ENCODE measurements at places on chromosomes 16 and 17. TPM values are rescaled to one million over a fixed set of nuclear protein-coding genes. Genes with fewer than 3 reads are reported as not detected.

The FBXO47 gene
- total RNA-seq, result not detected

The TIMP2 gene
- total RNA-seq, result 57.9 TPM

The C16orf92 gene
- total RNA-seq, result not detected

The KRTAP4-9 gene
- total RNA-seq, result not detected

The PARD6A gene
- total RNA-seq, result 6.3 TPM

The HS3ST3B1 gene
- total RNA-seq, result 1.4 TPM

DNA sequence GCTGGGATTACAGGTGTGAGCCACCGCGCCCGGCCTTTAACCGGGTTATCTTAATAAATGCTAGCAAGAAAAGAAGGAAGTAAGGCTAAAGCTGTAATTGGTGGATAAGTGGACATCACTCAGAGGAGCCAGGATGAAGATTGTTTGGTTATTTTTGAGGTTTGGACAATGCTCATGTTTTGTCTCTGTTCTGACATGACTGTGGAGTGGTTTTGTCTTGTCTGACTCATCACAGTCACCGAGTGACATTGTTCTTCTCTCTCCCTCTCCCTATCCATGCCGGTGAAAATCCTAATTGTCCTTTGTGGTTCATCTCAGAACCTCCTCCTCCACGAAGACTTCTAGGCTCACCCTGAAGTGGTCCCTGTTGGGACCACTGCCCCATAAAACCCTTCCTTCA, 23.5 kb upstream of the GRIN2A start:
- DNase-seq, result no peak

DNA sequence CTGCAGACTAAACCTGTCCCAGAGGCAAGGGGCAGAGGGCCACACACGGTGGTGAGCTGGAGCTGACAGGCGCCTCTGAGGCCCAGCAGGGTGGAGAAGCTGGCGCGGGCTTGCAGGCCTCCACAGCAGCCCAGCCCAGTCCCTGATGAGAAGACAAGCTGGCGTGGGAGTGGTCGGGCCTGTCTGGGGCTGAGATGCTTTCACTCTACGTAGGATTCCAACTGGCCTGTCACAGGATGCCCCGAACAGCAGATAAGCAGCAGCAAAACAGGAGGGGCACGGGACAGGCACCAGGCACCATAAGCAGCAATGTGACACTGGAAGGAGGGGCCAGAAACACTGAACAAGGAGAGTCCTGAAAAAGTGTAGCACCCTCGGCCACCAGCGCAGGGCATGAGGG, 40.1 kb downstream of the PEMT start:
- DNase-seq, result no peak

DNA sequence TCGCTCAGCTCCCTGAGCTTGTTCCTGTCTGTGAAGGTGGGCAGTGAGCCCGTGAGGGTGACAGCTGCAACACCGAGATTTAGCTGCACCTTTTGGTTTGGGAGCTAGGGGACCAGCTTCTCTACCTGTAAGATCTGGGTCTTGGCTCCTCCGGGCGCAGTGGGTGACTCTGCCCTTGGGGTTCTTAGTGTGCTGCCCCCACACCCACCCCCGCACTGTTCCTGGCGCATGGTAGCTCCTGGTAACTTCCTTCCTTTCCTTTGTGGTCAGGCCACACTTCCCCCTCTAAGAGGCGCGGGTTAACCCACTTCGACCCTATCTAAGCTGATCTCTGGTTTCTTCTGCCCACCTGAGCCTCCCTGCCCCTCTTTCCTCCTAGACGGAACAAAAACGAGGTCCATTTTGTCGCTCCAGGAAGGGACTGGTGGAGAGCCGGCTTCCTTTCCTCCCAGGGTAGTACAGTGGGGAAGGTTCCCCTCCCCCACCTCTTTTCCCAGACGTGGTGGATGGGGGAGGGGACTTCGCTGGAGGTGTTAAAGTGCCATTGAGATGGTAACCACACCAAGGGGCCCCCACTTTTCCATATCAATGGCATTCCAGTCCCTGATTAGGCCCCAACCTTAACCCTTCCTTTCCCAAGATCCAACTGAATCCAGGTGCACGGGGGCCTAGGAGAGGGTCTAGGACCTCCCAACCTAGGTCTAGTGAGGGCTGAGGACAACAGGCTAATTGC, 4.6 kb upstream of the CLDN9 start:
- peak; percentile 43 for DNase-seq

- DNase-seq, result peak; percentile 76
These were observed 651 bp upstream of the EIF1 start for GRCh38 chr17:41687828-41688640.

DNA sequence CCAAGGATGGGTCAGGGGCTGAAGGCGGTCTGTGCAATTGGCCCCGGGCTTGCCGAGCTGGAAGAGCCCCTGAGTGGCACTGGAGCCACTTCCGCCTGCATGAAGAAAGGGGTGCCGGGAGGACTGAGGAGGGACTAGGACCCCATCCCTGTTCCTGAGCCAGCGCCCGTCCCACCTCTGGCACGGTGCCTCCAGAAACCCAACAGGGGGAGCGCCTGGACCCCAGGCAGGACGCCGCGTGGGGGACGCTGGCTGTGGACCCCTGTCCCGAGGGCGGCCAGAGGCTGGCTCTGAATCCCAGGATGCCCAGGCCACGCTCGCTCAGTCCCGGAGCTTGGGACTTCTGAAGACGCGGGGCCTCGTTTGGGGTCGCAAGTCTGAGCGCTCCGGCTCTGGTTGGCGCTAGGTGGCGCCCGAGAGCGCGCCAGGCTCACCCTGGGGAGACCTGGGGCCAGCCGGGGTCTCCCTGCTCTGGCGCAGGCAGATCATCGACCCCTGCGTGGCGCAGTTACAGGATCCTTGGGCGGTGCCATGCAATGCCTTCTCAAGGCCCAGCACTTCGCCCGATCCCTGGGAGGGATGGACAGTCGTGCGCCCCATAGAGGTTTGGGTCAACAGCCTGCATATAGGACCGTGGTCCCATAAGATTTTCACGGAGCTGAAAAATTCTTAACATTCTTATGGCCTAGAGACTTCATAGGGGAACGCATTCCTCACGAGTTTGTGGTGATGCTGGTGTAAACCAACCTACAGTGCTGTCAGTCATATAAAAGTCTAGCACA, 58.5 kb upstream of the CREBBP start:
- DNase-seq, result peak; percentile 71

GRCh38 chr17:74924250-74924948, at the start of gene OTOP2:
TSS of gene OTOP2 (plus strand) at chr17:74924273. CDS start at chr17:74924633, 360 bp downstream.
- no peak for DNase-seq

GRCh38 chr17:17205368-17206123, 587 bp downstream of the PLD6 start:
- peak; percentile 58 for DNase-seq

DNA sequence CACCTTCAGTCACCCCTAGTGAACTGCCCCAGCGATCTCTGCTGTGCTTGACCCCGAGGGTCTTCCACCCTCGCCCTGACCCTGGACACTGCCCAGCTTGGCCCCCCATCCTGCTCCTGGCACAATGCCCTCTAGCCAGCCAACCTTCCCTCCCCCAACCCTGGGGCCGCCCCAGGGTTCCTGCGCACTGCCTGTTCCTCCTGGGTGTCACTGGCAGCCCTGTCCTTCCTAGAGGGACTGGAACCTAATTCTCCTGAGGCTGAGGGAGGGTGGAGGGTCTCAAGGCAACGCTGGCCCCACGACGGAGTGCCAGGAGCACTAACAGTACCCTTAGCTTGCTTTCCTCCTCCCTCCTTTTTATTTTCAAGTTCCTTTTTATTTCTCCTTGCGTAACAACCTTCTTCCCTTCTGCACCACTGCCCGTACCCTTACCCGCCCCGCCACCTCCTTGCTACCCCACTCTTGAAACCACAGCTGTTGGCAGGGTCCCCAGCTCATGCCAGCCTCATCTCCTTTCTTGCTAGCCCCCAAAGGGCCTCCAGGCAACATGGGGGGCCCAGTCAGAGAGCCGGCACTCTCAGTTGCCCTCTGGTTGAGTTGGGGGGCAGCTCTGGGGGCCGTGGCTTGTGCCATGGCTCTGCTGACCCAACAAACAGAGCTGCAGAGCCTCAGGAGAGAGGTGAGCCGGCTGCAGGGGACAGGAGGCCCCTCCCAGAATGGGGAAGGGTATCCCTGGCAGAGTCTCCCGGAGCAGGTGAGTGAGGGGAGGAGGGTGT, at the start of gene TNFSF13:
TNFSF13 (plus strand) TSS at position 207 of the 776 bp plus-strand sequence; CDS start at position 497, 290 bp downstream.
- DNase-seq, result no peak

GRCh38 chr17:7969433-7969832, 33.0 kb upstream of the GUCY2D start:
- DNase-seq, result no peak

GRCh38 chr16:72590151-72590937, 418.4 kb upstream of the PMFBP1 start:
- DNase-seq, result no peak

DNA sequence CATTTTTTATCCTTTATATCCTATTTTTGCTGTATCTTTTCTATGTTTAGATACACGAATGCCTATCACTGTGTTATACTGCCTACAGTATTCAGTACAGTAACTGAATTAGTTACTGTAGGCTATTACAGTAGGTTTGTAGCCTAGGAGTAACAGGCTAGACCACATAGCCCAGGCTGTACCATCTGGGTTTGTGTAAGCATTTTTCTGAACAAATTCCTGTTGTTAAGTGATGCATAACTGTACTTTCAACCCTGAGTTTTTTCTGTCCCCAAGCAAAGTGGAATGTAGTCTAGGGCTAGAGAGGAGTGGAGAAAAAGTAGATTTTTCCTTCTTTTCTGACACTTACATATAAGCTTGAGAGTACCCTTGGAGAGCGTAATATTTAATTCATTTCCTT, 282.1 kb downstream of the HS3ST3B1 start:
- DNase-seq, result no peak

GRCh38 chr17:39405436-39405835, 4.0 kb upstream of the FBXL20 start:
- no peak for DNase-seq

- no peak for DNase-seq
These were observed 27.9 kb downstream of the MINK1 start for GRCh38 chr17:4861052-4861451.

DNA sequence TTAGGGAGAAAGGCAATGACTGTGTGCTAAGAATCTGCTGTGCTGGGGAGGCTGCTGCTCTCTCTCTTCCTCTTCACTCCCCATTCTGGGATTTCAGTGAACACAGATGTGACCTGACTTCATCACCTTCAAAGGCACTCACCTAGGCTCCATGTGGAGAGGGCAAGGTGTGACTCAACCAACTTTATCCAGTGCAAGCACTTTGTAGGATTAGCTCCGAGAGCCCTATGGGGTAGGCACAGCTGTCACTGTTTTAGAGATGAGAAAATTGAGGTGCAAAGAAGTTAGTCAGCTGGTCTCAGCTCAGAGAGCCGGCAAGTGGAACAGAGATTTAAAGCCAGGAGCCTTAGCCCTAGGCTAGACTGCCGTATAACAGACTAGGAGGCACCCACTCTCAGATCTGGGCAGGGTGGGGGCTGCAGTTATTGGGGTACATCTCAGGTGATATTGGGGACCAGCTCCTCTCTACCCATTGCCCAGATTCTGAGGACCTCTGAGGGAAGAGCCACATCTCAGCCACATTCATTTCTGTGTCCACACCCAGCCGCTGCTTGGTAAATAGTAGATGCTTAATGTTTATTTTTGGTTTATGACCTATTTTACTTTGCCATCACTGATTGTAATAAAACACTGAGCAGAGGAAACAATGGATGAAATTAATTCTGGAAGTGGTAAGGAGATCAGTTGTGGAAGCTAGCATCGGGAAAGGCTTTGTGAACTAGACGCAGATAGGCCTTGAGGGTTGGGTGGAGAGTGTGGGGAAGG, 138.8 kb downstream of the CCDC182 start:
- no peak for DNase-seq

DNA sequence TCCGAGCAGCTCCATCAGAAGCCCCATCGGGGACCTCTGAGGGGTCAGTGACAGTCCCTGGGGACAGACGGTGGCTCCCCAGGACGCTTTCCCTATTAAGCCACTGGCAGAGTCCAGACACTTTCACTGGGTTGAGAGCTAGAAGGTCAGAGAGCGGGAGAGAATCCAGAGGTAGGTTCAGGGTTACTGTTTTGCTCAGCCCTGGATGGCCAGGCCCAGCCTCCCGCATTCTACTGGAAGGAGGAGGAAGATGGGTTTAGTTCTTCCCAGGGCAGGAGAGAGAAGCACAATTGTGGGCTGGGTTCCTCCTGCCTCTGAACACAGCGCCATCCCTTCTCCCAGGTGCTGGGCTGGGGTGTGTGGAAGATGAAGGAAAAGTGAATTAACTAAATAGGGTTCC, 452.8 kb downstream of the SLC39A11 start:
- DNase-seq, result no peak

- no peak for DNase-seq
These were observed 33.6 kb downstream of the NKD1 start for GRCh38 chr16:50581845-50582244.

DNA sequence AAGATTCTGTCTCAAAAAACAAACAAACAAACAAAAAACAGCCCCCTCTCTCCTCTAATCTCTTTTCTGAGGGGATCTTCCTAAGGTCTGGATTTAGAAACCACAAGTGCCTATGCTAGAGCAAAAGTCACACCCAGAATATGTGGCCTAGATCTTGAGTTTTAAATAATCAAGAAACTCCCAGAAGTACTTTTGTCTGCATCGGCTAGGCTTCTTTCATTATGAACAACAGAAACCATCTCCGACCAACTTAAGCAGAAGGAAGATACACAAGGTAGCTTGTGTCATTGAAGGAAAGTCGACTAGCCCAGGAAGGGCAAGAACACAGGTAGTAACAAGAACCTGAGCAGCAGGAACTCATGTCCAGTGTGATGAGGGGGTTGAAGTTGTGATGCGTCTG, 73.9 kb upstream of the KIFC3 start:
- no peak for DNase-seq

- DNase-seq, result peak; percentile 51
These were observed 5.9 kb downstream of the BAIAP2 start for GRCh38 chr17:81040791-81041337.

Data from dermis blood vessel endothelial cell (primary cell).